ENCODE measurements at places on chromosomes 12 and 14. TPM values are rescaled to one million over a fixed set of nuclear protein-coding genes. Genes with fewer than 3 reads are reported as not detected.

Gene TPH2
- total RNA-seq: not detected

Gene RIPK3
- total RNA-seq: 11.7 TPM

Gene AGAP2
- total RNA-seq: 2.2 TPM

Gene DAO
- not detected for total RNA-seq

Gene MSRB3
- 51.2 TPM for total RNA-seq

Gene MYH7
- not detected for total RNA-seq

Gene GYS2
- 17.0 TPM for total RNA-seq

Gene SOCS2
- 60.0 TPM for total RNA-seq

Gene RNU6-8
- total RNA-seq: not detected

Gene LMO3
- 147 TPM for total RNA-seq

Gene CCDC177
- not detected for total RNA-seq

Data from subcutaneous adipose tissue (tissue), 4 donors.